GM12878 (cell line): ENCODE measurements at places on chromosomes 6 and 20.

DNA sequence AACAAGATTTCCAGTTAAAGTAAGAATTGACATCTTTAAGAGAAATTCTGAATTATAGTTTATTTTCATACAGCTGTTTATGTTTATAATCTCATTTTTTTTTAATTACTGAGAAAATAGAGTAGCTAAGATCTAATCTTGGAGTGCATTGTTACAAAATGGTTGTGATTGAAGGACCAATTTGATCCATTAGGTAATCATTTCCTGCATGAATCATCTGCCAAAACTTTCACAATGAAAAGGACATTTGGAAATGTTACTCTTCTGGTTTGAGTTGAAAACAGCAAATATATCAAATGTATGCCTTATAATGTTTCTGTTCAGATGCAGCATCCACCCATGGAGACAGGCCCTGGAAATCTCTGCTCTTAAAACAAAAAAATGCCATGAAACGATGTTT, 19.0 kb downstream of the TUBB2A start:
- H3K4me1 ChIP-seq, result peaks cover 7% of the 10 kb centered on the region
- no peak overlapping the region for H3K4me3 ChIP-seq
- H3K27ac ChIP-seq, result no peak overlapping the region
- H3K27me3 ChIP-seq, result no peaks in the 10 kb centered on the region

DNA sequence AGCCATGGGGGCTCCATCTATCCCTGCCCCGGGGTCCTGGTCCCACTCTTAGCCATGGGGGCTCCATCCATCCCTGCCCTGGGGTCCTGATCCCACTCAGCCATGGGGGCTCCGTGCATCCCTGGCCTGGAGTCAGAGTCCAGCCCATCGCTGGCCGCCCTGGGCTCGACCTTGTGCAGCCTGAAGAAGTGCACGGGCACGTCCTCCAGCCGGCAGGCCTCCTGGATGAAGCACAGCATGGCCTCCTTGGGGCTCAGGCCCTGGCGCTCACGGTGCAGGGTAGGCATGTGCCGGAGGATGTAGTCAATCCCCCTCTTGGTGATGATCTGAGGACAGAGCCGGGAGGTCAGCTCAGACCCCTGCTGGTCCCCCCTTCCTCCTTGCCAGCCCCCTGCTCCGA, 15.6 kb downstream of the FRMD1 start:
- no peaks in the 10 kb centered on the region for H3K36me3 ChIP-seq
- no peaks in the 10 kb centered on the region for H3K27me3 ChIP-seq
- no peaks in the 10 kb centered on the region for H3K4me1 ChIP-seq
- H3K27ac ChIP-seq, result no peak overlapping the region
- no peak for DNase-seq
- no peak overlapping the region for H3K4me3 ChIP-seq

GRCh38 chr6:71349976-71350615, 61.5 kb downstream of the OGFRL1 start:
- no peak overlapping the region for H3K27ac ChIP-seq
- H3K27me3 ChIP-seq, result no peaks in the 10 kb centered on the region
- no peak for DNase-seq
- H3K36me3 ChIP-seq, result no peaks in the 10 kb centered on the region

DNA sequence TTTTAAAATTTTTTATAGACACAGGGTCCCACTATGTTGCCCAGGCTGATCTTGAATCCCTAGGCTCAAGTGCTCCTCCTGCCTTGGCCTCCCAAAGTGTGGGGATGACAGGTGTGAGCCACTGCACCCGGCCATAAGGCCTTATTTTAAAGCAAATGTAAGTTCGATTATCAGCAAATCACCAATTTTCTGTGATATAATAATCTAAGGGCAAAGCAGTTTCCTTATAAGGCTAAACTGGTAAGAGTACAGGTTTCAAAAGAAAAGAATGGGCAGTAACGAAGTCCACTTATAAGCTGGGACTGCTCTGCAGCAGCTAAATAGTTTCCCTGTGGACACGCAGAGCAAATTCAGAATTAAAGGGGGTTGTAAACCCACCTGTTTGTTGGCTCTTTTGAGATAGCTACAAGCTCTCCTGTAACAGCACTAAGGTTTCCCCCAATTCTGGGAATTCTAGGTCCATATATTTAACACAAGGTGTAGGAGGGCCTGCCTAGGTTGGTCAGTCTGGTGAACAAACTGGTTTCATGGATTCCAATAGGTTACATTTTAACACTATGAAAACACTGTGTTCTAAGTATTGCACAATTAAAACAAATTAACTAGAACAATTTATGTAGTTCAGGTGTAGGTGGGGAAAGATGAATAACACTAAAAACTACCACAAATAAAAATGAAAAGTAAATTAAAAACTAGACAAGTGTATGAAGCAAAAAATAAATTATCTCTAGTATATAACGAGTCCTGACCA, 26.3 kb downstream of the LHFPL5 start:
- no peaks in the 10 kb centered on the region for H3K27me3 ChIP-seq
- no peaks in the 10 kb centered on the region for H3K4me1 ChIP-seq
- H3K27ac ChIP-seq, result no peak overlapping the region
- no peak overlapping the region for H3K4me3 ChIP-seq
- no peak for DNase-seq

GRCh38 chr6:15585760-15586214, 77.0 kb downstream of the DTNBP1 start:
- no peak for DNase-seq
- no peaks in the 10 kb centered on the region; the same call in 1 of the 2 replicates for H3K4me1 ChIP-seq
- H3K4me3 ChIP-seq, result no peak overlapping the region
- no peaks in the 10 kb centered on the region for H3K27me3 ChIP-seq
- H3K27ac ChIP-seq, result no peak overlapping the region

- no peak overlapping the region for H3K27ac ChIP-seq
- no peaks in the 10 kb centered on the region for H3K27me3 ChIP-seq
- DNase-seq, result no peak
- H3K36me3 ChIP-seq, result no peaks in the 10 kb centered on the region
Observed at GRCh38 chr6:110538416-110539160, 62.2 kb upstream of the SLC22A16 start.

GRCh38 chr20:23115822-23116221, 29.7 kb upstream of the CD93 start:
- H3K27me3 ChIP-seq, result no peaks in the 10 kb centered on the region
- DNase-seq, result peak; percentile 33
- H3K4me3 ChIP-seq, result no peak overlapping the region

DNA sequence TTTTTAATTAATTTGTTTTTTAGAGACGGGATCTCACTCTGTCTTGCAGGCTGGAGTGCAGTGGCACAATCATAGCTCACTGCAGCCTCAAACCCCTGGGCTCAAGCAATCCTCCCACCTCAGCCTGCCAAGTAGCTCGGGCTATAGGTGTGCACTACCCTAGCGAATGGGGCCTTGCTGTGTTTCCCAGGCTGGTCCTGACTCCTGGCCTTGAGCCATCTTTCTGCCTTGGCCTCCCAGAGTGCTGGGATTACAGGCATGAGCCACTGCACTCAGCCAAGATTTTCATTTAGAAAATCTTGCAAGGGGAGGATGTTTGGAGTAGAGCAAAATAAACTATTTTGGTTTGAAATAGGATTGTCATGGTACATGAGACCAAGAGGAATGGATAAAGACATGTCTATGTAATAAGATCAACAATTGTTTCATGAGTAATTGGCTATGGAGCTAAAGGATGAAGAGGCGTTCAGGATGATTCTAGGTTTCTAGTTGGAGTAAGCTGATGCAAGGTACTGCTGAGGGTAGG, 237.8 kb downstream of the UST start:
- DNase-seq, result no peak
- H3K36me3 ChIP-seq, result no peaks in the 10 kb centered on the region
- no peaks in the 10 kb centered on the region for H3K27me3 ChIP-seq
- H3K27ac ChIP-seq, result no peak overlapping the region
- no peaks in the 10 kb centered on the region for H3K4me1 ChIP-seq
- H3K4me3 ChIP-seq, result no peak overlapping the region

GRCh38 chr20:48131581-48131980, 346.3 kb upstream of the SULF2 start:
- H3K27ac ChIP-seq, result no peak overlapping the region
- H3K4me1 ChIP-seq, result no peaks in the 10 kb centered on the region
- H3K27me3 ChIP-seq, result no peaks in the 10 kb centered on the region; the same call in 1 of the 2 replicates
- no peaks in the 10 kb centered on the region for H3K36me3 ChIP-seq

GRCh38 chr20:47392015-47392720, 35.7 kb upstream of the ZMYND8 start:
- H3K27ac ChIP-seq, result peak overlapping the region; percentile 11
- H3K27me3 ChIP-seq, result no peaks in the 10 kb centered on the region
- DNase-seq, result no peak
- H3K36me3 ChIP-seq, result no peaks in the 10 kb centered on the region; the same call in none of the 2 replicates
- H3K4me3 ChIP-seq, result no peak overlapping the region

- H3K27ac ChIP-seq, result no peak overlapping the region
- no peak overlapping the region for H3K4me3 ChIP-seq
- DNase-seq, result no peak
- H3K36me3 ChIP-seq, result no peaks in the 10 kb centered on the region
- peaks cover 4% of the 10 kb centered on the region; the same call in 1 of the 2 replicates for H3K4me1 ChIP-seq
Observed at GRCh38 chr6:12278915-12279314, 11.2 kb upstream of the EDN1 start.

GRCh38 chr6:29827579-29828470, at the start of gene HLA-G:
HLA-G (plus strand) TSS chr6:29827825; CDS start chr6:29827845, 20 bp downstream.
- H3K4me1 ChIP-seq, result no peaks in the 10 kb centered on the region
- no peak for DNase-seq
- peaks cover 3% of the 10 kb centered on the region; the same call in 1 of the 2 replicates for H3K27me3 ChIP-seq

DNA sequence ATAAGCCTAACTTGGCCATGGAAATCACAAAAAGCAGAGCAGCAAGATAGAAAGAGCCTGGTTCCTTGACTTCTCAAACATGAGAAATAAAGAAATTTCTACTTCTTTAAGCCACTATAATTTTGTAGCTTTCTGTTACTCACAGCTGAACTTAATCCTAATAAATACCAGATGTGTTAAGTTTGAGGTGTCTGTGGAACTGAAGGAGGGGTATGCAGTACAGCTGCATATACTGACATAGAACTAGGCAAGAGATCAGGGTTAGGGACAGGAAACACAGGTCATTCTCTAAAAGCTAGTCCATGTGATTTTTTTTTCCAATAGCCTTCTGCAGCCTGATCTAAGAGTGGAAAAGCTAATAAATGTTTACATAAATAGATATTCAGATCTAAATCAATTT, 123.9 kb downstream of the COL12A1 start:
- no peaks in the 10 kb centered on the region for H3K4me1 ChIP-seq
- H3K27ac ChIP-seq, result no peak overlapping the region
- H3K27me3 ChIP-seq, result peaks cover 4% of the 10 kb centered on the region
- no peaks in the 10 kb centered on the region for H3K36me3 ChIP-seq
- DNase-seq, result no peak

DNA sequence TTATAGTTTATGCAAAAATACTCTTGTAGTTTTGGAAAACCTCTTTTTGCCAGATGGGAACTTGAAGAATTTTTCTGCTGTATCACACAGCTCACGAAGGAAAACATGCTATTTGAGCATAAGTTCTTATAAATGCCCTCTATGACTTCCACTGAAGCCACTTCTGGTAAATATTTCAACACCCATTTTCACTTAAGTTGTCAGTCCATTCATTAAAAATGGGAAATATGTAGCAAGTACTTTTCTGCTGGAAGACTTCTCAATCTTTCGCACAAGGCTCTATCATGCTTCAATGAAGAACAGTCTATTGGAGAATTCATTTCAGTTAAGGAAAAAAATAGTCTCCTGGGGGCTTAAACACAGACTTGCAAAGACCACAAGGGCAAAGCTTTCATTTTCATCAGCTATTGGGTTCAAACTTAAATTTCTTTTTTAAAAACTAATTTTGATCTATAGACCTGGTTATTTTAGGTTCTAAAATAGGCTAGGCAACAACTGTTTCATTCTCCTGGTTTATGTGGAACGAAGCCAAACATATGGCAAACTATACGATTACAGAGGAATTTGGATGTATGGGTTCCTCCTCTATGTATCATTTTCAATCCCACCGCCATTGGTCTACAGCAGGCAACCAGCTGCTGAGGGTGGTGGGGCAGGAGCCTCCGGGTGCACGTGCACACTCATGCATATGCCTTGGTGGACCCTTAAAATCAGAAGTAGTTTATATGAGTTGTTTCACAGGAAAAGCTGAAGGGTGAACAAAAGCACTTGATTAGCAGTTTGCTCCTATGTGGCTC, 38.7 kb downstream of the LAMA4 start:
- H3K27ac ChIP-seq, result no peak overlapping the region
- no peaks in the 10 kb centered on the region for H3K36me3 ChIP-seq
- no peak overlapping the region for H3K4me3 ChIP-seq

GRCh38 chr6:125670568-125670967, 78.9 kb upstream of the HEY2 start:
- no peaks in the 10 kb centered on the region for H3K36me3 ChIP-seq
- H3K4me1 ChIP-seq, result no peaks in the 10 kb centered on the region
- no peak overlapping the region for H3K4me3 ChIP-seq
- no peaks in the 10 kb centered on the region for H3K27me3 ChIP-seq
- H3K27ac ChIP-seq, result no peak overlapping the region

DNA sequence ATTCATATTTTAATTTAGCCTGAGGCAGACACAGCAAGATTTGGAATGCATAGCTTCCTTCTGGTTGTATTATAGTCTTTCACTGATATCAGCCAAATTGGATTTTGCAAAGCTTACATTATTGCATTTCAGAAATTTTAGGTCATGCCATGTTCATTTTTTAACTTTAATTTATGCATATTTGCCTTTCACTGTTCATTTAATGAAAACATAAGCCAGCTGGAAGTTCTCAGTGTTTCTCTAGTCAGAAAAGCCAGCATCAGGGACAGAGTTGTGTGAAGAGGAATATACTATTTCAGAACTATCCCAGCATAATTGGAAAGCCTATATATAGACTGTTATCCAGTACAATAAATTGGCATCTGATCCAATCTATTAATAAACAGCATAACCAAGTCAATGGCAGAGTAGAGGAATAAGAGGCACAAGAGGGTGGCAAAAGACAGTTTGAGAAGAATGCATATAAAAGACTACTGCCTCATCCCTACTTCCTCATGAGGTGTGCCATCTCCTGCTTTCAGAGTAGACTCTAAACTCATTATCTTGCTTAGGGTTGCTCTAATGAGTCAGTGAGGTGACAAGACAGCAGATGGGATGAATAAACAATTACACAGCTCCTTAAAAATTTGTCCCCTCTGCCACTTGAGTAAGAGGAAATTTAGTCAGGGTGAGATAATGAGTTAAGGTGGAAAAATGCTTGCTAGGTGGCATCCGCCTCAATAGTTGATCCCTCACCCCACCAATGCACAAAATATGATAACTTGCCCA, 159.8 kb upstream of the HCRTR2 start:
- H3K4me3 ChIP-seq, result no peak overlapping the region
- H3K27ac ChIP-seq, result no peak overlapping the region
- H3K4me1 ChIP-seq, result no peaks in the 10 kb centered on the region
- no peaks in the 10 kb centered on the region for H3K36me3 ChIP-seq
- DNase-seq, result no peak

DNA sequence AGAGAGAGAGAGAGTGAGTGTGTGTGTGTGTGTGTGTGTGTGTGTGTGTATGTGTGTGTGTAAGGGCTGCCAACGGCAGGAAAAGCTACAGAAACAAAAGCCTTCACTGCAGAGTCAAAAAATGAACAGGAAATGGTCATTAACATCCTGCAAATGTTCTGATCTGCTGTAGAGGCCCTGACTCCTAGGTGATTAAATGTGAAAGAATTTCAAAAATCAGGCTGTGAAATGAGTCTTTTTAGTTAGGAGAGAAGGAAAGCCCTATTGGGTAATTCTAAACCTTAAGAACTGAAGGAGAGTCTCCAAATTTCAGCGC, 166.5 kb upstream of the MYLIP start:
- H3K4me3 ChIP-seq, result no peak overlapping the region
- peak overlapping the region; percentile 45 for H3K27ac ChIP-seq
- no peaks in the 10 kb centered on the region for H3K27me3 ChIP-seq
